ENCODE measurements at places on chromosomes 3 and 15. TPM values are rescaled to one million over a fixed set of nuclear protein-coding genes. Genes with fewer than 3 reads are reported as not detected.

DNA sequence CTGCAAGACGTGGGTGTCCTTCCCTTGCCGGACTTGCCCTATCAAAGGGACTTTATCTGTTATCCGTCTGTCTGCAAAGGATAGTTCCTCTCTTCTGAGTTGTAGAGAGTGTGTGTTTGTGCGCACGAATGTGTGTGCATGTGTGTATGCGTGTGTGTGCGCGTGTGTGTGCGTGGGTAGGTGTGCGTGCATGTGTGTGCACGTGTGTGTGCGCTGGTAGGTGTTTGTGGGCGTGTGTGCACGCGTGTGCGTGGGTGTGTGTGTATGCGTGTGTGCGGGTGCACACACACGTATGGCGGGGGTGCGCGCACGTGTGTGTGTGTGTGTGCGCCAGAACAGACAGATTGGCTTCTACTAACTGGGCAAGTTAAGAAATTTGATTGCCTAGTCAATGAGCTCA, 4.1 kb upstream of the BMF start:
- no peak for DNase-seq

DNA sequence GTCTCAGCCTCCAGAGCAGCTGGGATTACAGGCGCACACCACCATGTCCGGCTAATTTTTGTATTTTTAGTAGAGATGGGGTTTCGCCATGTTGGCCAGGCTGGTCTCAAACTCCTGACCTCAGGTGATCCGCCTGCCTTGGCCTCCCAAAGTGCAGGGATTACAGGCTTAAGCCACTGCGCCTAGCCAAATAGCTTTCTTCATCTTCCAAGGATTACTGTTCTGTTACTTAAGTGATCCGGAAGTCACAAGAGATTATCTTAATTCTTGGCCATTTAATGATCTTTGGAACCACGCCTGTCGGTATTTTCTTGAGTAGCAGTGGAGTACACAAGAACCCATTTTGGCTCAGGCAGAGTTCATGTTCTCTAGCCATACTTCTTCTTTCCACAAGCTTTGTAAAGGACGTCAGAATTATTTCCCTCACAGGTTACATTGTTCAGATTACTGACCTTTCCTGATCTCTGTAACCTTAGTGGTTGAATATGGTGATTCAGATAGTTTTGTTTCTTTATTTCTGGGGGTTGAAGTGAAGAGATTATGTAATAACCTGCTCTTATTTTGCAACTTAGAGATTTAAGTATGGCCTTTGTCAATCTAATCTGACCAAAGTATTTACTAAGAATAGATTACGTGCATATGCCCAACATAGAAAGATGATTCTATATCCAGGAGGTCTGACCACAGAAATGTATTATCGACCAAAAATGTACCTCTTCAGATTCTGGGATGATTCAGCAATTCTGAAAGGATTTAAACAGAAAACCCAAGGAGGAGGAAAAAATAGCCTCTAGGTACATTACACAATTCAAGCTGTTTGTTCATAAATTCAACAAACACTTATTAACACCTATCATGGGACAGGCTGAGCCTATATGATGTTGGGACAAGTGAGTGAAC, 132.2 kb downstream of the GREM1 start:
- no peak for DNase-seq

GRCh38 chr3:133505813-133506212, 67.7 kb upstream of the CDV3 start:
- no peak for DNase-seq

DNA sequence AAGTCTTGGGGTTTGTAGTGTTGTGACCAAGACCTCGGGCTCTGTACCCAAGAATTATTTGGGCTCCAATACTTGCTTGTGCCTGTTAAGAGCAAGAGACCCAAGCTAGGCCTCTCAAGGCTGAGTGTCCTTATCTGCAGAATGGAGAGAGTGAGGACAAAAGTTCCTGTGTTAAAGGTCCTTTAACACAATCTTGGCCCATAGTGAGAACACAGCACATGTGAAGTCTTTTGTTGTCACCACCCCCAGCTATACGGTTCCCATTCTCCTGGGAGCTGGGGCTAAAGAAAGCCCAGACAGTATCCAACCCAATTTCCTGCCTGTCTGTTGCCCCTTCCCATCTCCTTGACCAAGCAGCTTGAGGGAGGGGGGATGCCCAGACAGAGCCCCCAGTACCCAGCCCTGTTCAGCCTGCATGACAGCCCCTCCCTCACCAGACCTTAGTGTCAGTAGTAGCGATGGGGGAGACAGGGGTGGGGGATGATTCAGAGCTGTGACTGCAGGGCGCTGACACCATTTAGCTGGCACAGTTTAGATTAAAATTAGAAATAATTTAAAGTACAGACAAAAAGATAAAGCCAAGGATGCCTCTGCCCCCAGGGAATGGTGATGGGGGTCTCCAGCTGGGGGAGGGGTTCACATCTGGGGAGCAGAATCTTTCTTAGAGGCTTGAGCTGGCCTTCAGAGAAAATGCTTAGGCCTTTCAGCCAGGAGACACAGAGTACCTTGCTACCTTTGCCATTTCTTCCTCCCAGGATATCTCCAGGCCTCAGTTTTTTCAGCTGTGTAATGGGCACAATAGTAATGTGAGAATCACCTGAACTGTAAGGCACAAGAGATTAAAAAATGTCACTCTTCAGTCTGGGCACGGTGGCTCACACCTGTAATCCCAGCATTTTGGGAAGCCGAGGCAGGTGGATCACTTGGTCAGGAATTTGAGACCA, 2.7 kb downstream of the PRKCD start:
- no peak for DNase-seq

- peak; percentile 32 for DNase-seq
Observed at GRCh38 chr3:38479431-38480092, 16.6 kb upstream of the EXOG start.

GRCh38 chr3:119073258-119074001, 38.8 kb upstream of the IGSF11 start:
- no peak for DNase-seq

CGNL1 gene
- total RNA-seq: 3.5 TPM

DNA sequence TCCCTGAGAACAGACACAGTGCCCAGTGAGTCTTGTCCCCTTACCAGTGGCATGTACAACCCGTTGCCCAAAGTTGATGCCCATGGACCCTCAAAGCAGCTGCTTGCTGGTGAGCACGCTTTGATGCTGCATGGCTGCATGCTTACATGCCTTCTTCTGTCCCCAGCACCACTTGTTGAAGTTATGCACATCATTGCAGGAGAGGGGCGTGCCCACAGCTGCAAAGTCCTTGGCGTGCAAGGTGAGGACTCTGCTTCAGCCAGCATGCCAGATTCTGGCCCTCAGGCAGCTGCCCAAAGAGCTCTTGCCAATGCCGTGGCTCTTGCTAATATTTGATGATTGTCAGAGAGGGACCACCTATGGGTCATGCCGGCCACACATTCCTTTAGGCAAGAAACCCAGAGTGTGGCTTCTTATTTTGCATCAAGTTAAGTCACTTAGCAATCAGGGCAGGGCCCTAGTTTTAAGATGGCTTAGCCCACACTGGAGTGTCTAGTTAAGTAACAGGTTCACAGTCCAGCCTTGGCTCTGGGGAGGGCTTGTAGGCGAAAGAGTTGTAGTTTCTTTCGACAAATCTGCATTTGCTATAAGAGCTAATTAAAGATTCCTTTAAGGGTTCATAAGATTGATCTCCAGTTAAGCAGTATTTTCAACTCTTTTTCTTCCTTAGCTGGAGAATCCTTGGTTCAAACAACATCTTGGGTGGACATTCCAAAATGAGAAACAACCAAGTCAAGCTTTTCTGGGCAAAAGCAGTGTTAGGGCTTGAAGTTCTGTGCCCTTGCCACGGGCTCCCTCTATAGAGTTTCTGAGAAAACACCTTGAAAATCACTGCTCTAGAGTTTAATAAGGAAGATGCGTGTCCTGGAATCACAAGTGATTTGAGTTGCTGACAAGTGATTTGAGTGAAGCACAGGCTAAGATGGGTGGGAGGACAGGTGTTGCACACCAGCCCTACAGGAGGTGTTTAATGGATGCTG, 128.6 kb downstream of the SLCO3A1 start:
- no peak for DNase-seq

DNAJC19 gene
- 56.8 TPM for total RNA-seq

- DNase-seq: no peak
Observed at GRCh38 chr15:92101708-92102394, 248.3 kb downstream of the SLCO3A1 start.

GRCh38 chr3:154135511-154136173, 14.5 kb downstream of the ARHGEF26 start:
- no peak for DNase-seq

Data from Panc1 (cell line).